ENCODE measurements at places on chromosomes 7 and 10. TPM values are rescaled to one million over a fixed set of nuclear protein-coding genes. Genes with fewer than 3 reads are reported as not detected.

DNA sequence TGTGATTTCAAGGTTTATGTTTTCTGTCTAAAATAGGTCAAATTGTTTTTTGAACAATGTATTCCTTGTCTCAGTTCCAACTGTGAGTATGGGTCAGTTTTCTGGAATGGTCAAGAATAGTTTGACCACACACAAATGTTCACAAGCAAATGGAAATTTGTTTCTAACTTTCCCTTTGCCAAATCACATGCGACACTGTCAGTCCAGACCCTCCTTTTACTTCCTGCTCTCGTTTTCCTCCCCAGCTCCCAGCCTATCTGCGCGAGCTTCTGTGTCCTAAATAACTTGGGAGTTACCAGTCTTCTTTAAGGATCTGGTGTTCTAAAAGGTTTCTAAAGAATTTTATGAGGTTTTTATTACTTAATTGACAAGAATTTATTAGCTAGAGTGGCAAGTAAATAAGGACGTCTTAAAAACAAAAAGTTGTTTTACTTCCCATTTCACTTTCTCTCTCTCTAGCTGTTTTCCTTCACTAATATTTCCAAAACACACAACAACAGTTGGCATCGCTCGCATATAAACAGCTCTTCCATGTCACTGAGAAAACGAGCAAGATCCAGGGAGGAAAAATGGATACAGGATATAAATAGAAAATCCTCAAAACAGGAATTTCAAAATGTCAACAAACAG is 266.1 kb upstream of the KLF6 start:
- H3K27ac ChIP-seq, result peak overlapping the region; percentile 34
- H3K27me3 ChIP-seq, result no peaks in the 10 kb centered on the region
- no peaks in the 10 kb centered on the region for H3K4me1 ChIP-seq
- H3K4me3 ChIP-seq, result no peak overlapping the region
- DNase-seq, result no peak

- no peaks in the 10 kb centered on the region for H3K27me3 ChIP-seq
- DNase-seq, result no peak
- peaks cover 68% of the 10 kb centered on the region for H3K36me3 ChIP-seq
- no peak overlapping the region for H3K4me3 ChIP-seq
These were observed 54.1 kb downstream of the WDR11 start for GRCh38 chr10:120905268-120905667.

ARHGEF5 gene
- 86.0 TPM for total RNA-seq

- no peaks in the 10 kb centered on the region for H3K36me3 ChIP-seq
- no peak overlapping the region for H3K4me3 ChIP-seq
- H3K4me1 ChIP-seq, result no peaks in the 10 kb centered on the region
- H3K27me3 ChIP-seq, result no peaks in the 10 kb centered on the region
- H3K27ac ChIP-seq, result no peak overlapping the region
These were observed 458.4 kb downstream of the SORCS1 start for GRCh38 chr10:106706127-106706526.

GRCh38 chr10:89549510-89549909 is 14.1 kb upstream of the SLC16A12 start:
- no peak for DNase-seq
- H3K27ac ChIP-seq, result no peak overlapping the region

DNA sequence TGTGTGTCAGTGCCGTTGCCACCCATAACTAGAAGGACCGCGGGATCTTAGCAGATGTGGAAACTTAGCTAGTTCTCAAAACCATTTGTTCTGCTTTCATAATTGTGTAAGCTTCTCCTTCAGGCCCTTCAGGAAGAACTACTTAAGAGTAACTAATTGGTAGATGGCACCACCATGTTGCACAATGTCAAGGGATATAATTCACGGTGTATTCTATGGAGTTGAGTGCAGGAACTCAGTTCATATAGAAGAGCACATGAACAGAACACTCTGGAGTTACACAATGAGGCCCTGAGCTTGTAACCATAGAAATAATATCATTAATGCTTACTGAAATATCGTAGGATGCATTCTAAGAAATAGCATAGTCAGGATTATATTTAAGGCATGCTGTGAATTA is 126.5 kb upstream of the GAD2 start:
- no peak for DNase-seq
- H3K4me3 ChIP-seq, result no peak overlapping the region
- H3K27me3 ChIP-seq, result no peaks in the 10 kb centered on the region
- H3K36me3 ChIP-seq, result no peaks in the 10 kb centered on the region
- no peak overlapping the region for H3K27ac ChIP-seq

STAG3 gene
- 1.5 TPM for total RNA-seq

ZPBP gene
- total RNA-seq, result not detected

- H3K4me3 ChIP-seq, result no peak within 1 kb of the TSS
- H3K27me3 ChIP-seq, result no peaks in the 10 kb centered on the region
- H3K27ac ChIP-seq, result no peak within 1 kb of the TSS
These were observed at the start of gene GHRHR for GRCh38 chr7:30963842-30964241. Gene GHRHR (plus strand): TSS chr7:30963953. CDS start chr7:30964069, 116 bp downstream.

- no peak overlapping the region for H3K27ac ChIP-seq
- no peak for DNase-seq
- no peaks in the 10 kb centered on the region for H3K36me3 ChIP-seq
- no peaks in the 10 kb centered on the region for H3K27me3 ChIP-seq
These were observed 92.9 kb downstream of the CPED1 start for GRCh38 chr7:121081327-121081936.

DNA sequence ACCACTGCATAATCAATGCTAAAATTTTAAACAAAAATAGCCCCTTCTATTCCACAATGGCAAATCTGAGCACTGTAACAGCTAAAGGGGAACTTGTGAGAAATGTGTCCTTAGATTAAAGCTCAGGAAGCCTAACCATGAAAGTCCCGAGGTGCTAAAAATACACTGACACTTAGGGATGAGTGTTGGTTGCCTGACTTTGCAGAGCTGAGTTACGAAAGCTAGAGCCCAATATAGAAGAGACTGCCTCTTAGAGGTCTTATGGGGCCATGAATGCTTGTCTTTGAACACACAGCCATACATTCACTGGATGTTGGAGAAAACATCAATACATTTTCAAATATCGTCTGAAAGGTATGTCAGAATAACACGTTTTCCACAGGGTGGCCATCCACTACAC is 209.7 kb downstream of the LHFPL3 start:
- no peaks in the 10 kb centered on the region for H3K36me3 ChIP-seq
- H3K27me3 ChIP-seq, result no peaks in the 10 kb centered on the region
- H3K4me3 ChIP-seq, result no peak overlapping the region
- H3K4me1 ChIP-seq, result no peaks in the 10 kb centered on the region

GRCh38 chr7:96284835-96285234 is 37.1 kb downstream of the SLC25A13 start:
- no peak overlapping the region for H3K27ac ChIP-seq
- H3K27me3 ChIP-seq, result no peaks in the 10 kb centered on the region
- H3K4me1 ChIP-seq, result no peaks in the 10 kb centered on the region
- no peaks in the 10 kb centered on the region for H3K36me3 ChIP-seq
- no peak overlapping the region for H3K4me3 ChIP-seq

GRCh38 chr10:130636313-130636930 is 500.2 kb downstream of the GLRX3 start:
- H3K27ac ChIP-seq, result no peak overlapping the region
- H3K27me3 ChIP-seq, result no peaks in the 10 kb centered on the region
- H3K36me3 ChIP-seq, result no peaks in the 10 kb centered on the region
- no peaks in the 10 kb centered on the region for H3K4me1 ChIP-seq
- no peak overlapping the region for H3K4me3 ChIP-seq
- DNase-seq, result no peak

NOLC1 gene
- 64.7 TPM for total RNA-seq

DNA sequence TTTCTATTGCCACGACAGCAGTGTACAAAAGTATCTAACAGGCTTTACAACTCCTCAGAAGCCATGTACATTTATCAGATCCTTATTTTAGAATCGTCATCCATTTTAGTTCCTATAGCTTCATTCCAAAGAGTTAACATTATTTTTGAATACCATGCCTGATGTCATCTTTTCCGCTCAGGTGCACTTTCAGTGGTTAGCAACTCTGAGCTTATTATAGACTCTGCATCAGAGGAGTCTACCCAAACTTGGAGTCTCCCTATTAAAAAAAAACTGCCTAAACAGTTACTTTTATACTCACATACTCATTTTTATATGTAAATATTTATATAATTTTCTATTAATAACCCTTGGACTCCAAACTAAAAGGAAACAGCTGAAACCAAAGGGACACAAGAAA is 31.6 kb upstream of the PRSS37 start:
- H3K27me3 ChIP-seq, result no peaks in the 10 kb centered on the region
- no peaks in the 10 kb centered on the region for H3K4me1 ChIP-seq
- no peak overlapping the region for H3K27ac ChIP-seq
- H3K4me3 ChIP-seq, result no peak overlapping the region
- no peak for DNase-seq

DNA sequence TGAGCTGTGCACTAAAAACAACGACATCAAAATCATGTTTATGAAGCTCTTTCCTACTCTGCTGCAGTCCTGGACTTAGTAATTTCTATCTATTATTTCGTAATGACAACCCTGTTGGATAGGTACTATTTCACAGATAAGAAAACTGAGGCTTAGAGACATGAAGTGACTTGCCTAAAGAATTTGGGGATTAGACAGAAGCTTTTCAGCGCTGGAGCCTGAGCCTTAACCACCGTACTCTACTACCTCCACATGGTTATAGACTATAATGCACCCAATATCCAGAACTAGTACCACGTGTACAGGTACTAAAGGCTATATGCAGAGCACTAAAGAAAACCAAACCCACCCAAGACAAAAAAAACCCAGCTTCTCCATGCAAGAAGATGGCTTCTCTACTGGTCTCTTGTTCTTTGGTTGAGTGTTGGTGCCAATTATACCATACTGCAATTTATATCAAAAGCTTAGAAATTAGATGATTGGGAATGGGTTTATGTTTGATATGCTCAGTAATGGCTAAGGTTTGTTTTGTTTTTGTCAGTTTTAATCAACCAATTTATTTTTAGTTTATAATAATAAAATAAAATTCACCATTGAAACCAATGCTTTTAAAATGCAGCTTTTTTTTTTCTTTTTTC is 6.5 kb upstream of the SNX10 start:
- no peaks in the 10 kb centered on the region for H3K4me1 ChIP-seq
- DNase-seq, result no peak
- no peaks in the 10 kb centered on the region for H3K36me3 ChIP-seq
- no peak overlapping the region for H3K27ac ChIP-seq

DNA sequence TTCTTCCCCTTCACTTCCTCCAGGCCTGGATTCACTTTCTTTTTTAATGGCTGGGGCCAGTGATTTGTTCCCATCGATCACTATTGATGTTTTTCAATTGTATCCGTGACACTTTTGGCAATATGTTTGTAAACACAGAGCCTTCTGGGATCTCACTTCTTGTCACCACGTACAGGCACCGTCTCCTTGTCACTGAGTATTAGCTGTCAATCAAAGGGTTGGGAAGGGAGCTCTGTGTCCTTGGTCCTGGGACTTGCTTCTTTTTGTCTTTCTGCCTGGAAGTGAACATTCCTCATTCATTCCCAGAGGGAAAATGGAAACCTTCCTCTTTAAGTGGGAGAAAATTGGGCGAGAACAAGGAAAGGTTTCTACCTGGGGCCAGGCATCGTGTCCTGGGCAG is 157.4 kb downstream of the PLXNA4 start:
- no peak overlapping the region for H3K4me3 ChIP-seq
- DNase-seq, result no peak
- H3K27me3 ChIP-seq, result no peaks in the 10 kb centered on the region

- H3K36me3 ChIP-seq, result no peaks in the 10 kb centered on the region
- peaks cover 17% of the 10 kb centered on the region for H3K4me1 ChIP-seq
- no peak overlapping the region for H3K4me3 ChIP-seq
- peak; percentile 1 for DNase-seq
- no peaks in the 10 kb centered on the region for H3K27me3 ChIP-seq
These were observed 38.7 kb downstream of the RASGEF1A start for GRCh38 chr10:43227911-43228782.

GRCh38 chr7:30093420-30093952 is 41.3 kb upstream of the MTURN start:
- H3K4me1 ChIP-seq, result no peaks in the 10 kb centered on the region
- H3K27me3 ChIP-seq, result no peaks in the 10 kb centered on the region
- H3K27ac ChIP-seq, result no peak overlapping the region
- no peak overlapping the region for H3K4me3 ChIP-seq
- H3K36me3 ChIP-seq, result no peaks in the 10 kb centered on the region

DNA sequence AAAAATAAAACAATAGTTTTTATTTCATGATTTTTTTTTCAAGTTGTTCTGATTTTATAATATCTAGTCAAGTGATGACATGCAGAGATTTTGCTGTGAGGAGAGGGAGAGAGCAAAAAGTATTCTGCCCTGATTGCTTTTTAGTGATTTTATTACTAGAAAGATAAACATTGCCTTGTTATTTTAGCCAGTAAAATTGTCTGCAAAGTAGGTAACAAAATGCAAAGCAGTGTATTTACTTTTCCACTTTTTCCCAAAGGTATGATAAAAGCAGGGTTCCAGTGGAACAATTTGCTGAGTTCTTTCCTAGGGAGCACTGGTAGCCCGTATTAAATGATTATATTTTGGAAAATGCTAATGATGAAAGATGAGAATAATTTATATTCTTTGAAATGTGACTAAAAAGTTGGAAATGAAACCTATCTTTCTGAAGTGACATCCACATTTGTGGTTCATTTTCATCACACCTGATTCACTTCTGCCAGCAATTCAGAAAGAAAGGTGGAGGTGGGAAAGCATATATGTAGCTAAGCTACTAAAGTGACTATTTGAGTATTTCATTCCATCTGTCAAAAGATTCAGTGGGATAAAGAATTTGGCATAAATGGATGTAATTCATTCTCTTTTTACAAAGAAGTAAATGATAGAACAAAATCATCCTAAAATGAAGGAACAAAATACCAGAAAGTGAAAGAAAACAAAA is 300.3 kb downstream of the ADK start:
- DNase-seq, result no peak
- H3K36me3 ChIP-seq, result no peaks in the 10 kb centered on the region
- no peaks in the 10 kb centered on the region for H3K4me1 ChIP-seq
- no peak overlapping the region for H3K4me3 ChIP-seq
- H3K27ac ChIP-seq, result no peak overlapping the region

DNA sequence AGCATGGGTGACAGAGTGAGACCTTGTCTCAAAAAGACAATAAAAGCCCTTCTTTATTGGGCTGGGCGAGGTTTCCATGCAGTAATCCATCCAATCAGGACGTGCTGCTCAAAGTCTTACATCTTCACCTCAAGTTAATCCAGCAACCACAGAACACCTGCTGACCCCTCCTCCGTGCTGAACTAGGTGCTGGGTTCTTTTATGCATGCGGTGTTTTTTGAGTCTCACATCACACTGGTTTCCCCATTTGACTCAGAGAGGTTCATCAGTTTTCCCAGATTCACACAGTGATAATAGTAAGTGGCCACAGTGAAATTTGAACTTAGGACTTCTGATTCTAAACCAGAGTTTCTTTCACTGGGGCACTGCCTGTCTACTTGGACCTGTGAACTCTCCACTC is 58.3 kb upstream of the GTF2I start:
- no peak overlapping the region for H3K4me3 ChIP-seq
- H3K36me3 ChIP-seq, result peaks cover 18% of the 10 kb centered on the region
- H3K4me1 ChIP-seq, result peaks cover 1% of the 10 kb centered on the region
- no peak for DNase-seq

DNA sequence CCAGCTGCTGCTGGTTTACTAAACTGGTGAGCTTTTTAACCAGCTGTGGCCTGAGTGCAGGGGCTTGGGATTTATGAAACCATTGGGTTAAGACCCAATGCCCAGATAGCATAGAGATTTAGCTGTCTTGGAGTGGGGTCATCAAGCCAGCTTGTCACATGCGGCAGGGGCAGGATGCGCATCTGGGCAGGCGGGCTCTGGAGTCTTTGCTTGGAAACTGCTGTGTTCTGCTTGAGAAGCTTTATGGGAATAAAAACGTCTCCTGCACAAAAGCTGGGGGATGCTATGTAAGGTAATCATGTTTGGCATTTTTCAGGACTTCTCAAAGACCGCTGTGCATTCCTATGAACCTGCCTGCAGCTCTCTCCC is 136.3 kb downstream of the MAPK8 start:
- no peaks in the 10 kb centered on the region for H3K27me3 ChIP-seq
- H3K36me3 ChIP-seq, result no peaks in the 10 kb centered on the region
- H3K4me1 ChIP-seq, result peaks cover 35% of the 10 kb centered on the region
- DNase-seq, result no peak

Measured in thyroid gland (tissue), 4 donors.